ENCODE measurements at places on chromosomes 3 and 15. TPM values are rescaled to one million over a fixed set of nuclear protein-coding genes. Genes with fewer than 3 reads are reported as not detected.

The PLSCR4 gene
- total RNA-seq: 4.1 TPM

DNA sequence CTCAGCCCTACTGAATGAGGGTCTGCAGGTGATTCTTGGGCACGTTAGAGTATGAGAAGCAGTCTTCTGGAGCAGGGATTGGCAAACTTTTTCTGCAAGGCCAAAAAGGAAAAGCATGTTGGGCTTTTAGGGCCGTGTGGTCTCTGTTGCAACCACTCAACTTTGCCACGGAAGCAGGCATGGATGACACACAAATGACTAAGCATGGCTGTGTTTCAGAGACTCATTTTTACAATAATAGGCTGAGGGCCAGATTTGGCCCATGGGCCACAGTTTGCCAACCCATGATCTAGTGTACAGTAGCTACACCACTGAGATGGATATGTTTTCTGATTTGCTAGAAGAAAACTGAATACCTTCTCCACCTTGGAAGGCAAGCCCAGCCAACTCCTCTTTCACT lies 66.1 kb upstream of the PRICKLE2 start:
- no peak overlapping the region for H3K4me3 ChIP-seq
- H3K36me3 ChIP-seq: no peaks in the 10 kb centered on the region
- H3K4me1 ChIP-seq: no peaks in the 10 kb centered on the region

- peak; percentile 5 for DNase-seq
- peaks cover 19% of the 10 kb centered on the region for H3K4me1 ChIP-seq
- no peaks in the 10 kb centered on the region for H3K36me3 ChIP-seq
Measured at GRCh38 chr3:64188810-64189560, 36.3 kb downstream of the PRICKLE2 start.

DNA sequence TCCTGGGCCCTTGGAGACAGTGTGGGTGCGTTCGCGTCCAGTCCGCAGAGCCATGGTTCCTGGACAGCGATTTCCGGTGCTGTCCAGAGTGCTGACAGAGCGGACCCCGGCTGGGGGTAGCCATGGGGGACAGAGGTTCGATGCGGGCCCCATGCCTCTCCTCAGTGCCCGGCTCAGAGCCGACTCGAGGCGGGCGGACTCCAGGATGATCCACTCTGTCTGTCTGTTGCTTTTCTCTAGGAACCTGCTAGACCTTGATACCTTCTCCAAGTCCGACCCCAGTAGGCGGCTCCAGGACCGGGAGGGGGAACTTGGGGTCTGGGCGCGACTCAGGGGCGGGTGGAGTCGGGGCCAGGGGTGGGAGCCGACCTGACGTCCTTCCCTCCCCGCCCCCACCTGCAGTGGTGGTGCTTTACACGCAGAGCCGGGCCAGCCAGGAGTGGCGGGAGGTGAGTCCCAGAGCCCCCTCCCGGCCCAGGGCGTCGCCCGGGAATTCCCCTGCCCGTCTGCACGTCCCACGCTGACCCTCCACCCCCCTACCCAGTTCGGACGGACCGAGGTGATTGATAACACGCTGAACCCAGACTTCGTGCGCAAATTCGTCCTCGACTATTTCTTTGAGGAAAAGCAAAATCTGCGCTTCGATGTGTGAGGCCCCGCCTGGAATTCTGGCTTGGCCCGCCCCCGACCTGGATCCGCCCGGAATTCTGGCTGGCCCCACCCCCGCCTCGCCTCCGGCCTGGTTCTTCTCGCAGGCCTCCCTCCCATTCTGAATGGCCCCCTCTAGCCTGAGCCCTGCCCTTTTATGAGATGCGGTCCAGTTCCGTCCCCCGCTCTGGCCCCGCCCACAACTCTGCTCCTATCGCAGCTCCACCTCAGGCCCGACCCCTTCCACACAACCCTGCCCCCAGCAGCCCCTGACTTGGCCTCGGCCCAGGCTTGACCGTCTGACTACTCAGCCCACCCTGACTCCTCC lies 1.0 kb downstream of the CPNE9 start:
- no peaks in the 10 kb centered on the region for H3K36me3 ChIP-seq
- H3K4me1 ChIP-seq: no peaks in the 10 kb centered on the region
- H3K27ac ChIP-seq: no peak overlapping the region
- H3K27me3 ChIP-seq: no peaks in the 10 kb centered on the region
- no peak overlapping the region for H3K4me3 ChIP-seq

The FOXL2NB gene
- total RNA-seq: 0.23 TPM

GRCh38 chr3:129663045-129663446 lies 56.6 kb upstream of the PLXND1 start:
- H3K27me3 ChIP-seq: no peaks in the 10 kb centered on the region
- H3K27ac ChIP-seq: no peak overlapping the region
- no peaks in the 10 kb centered on the region for H3K36me3 ChIP-seq
- peaks cover 12% of the 10 kb centered on the region for H3K4me1 ChIP-seq
- DNase-seq: no peak

GRCh38 chr3:106759731-106760130 lies 617.5 kb upstream of the CCDC54 start:
- no peak overlapping the region for H3K27ac ChIP-seq
- H3K27me3 ChIP-seq: no peaks in the 10 kb centered on the region
- H3K36me3 ChIP-seq: no peaks in the 10 kb centered on the region
- no peak overlapping the region for H3K4me3 ChIP-seq

GRCh38 chr3:29335943-29336342 lies 55.1 kb downstream of the RBMS3 start:
- H3K36me3 ChIP-seq: no peaks in the 10 kb centered on the region
- H3K4me1 ChIP-seq: peaks cover 18% of the 10 kb centered on the region
- DNase-seq: peak; percentile 6
- peak overlapping the region; percentile 45 for H3K4me3 ChIP-seq
- H3K27ac ChIP-seq: peak overlapping the region; percentile 75
- H3K27me3 ChIP-seq: no peaks in the 10 kb centered on the region

GRCh38 chr3:36244728-36245127 lies 135.6 kb upstream of the STAC start:
- H3K27ac ChIP-seq: no peak overlapping the region
- no peak overlapping the region for H3K4me3 ChIP-seq
- no peak for DNase-seq
- H3K4me1 ChIP-seq: no peaks in the 10 kb centered on the region
- H3K27me3 ChIP-seq: no peaks in the 10 kb centered on the region

GRCh38 chr3:79297245-79297960 lies 470.4 kb downstream of the ROBO1 start:
- DNase-seq: peak; percentile 92
- H3K4me1 ChIP-seq: peaks cover 31% of the 10 kb centered on the region
- H3K36me3 ChIP-seq: no peaks in the 10 kb centered on the region
- H3K27me3 ChIP-seq: no peaks in the 10 kb centered on the region

The CD200 gene
- total RNA-seq: not detected

DNA sequence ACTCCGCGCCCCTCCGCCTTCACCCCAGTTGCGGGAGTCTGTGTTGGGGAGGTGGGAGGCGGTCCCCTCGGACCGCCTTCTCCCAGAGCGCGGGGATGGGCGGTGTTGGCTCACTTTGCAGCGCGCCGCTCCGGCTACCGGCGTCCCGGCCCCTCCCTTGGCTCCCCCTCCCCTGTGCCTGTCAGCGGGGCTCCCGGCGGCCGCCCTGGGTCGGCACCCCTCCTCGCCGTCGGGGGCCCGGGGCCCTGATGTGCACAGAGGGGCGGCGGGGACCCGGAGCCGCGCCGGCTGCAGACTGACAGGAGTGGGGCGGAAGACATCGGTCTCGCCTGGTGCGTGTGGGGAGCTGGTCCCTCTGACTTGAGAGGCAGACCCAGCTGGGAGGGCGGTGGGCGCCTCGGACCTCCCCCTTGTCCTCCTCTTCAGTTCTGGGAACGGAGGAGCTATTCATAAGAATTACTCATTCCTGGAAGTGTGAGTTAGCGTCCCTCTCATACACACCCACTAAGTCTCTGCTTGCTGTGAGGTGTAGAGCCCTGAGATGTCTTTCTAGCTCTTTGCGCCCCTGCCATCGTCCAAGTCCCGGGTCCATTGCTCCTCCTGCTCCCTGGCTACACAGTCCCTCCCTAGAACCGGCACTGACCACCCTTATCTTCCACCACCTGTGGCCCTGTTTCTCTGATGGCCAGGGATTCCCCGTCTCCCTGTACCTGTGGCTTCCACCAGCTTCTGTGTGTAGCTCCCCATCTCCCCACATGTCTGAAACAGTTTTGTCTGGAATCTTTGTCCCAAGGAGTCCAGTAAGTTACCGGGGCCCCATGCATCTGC lies 42.3 kb upstream of the ROPN1 start:
- peak overlapping the region; percentile 86 for H3K4me3 ChIP-seq
- H3K27ac ChIP-seq: peak overlapping the region; percentile 84
- H3K27me3 ChIP-seq: no peaks in the 10 kb centered on the region
- H3K36me3 ChIP-seq: no peaks in the 10 kb centered on the region
- DNase-seq: peak; percentile 36

DNA sequence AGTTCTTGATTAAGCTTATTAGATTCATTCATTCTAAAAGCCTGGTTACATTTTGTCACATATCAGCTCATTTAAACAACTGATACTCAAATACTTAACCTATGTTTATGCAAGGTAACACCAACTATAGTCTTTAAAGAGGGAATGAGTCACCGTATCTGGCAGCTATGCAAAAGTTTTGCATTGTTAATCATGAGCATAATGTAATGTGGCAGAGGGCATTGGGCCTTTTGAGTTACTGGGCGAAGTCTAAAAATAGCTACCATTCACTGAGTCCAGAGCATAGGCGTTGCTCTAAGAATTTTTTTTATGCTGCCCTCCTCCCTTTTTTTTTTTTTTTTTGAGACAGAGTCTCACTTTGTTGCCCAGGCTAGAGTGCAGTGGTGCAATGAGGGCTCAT lies 277.7 kb upstream of the ZNF717 start:
- no peaks in the 10 kb centered on the region for H3K27me3 ChIP-seq
- H3K27ac ChIP-seq: no peak overlapping the region
- no peaks in the 10 kb centered on the region for H3K36me3 ChIP-seq
- no peak for DNase-seq

GRCh38 chr3:148998297-148998696 lies 7.0 kb downstream of the GYG1 start:
- peaks cover 6% of the 10 kb centered on the region for H3K36me3 ChIP-seq
- H3K4me1 ChIP-seq: peaks cover 4% of the 10 kb centered on the region
- no peak overlapping the region for H3K4me3 ChIP-seq
- H3K27me3 ChIP-seq: no peaks in the 10 kb centered on the region
- H3K27ac ChIP-seq: no peak overlapping the region
- DNase-seq: no peak

The PRSS50 gene
- total RNA-seq: not detected

DNA sequence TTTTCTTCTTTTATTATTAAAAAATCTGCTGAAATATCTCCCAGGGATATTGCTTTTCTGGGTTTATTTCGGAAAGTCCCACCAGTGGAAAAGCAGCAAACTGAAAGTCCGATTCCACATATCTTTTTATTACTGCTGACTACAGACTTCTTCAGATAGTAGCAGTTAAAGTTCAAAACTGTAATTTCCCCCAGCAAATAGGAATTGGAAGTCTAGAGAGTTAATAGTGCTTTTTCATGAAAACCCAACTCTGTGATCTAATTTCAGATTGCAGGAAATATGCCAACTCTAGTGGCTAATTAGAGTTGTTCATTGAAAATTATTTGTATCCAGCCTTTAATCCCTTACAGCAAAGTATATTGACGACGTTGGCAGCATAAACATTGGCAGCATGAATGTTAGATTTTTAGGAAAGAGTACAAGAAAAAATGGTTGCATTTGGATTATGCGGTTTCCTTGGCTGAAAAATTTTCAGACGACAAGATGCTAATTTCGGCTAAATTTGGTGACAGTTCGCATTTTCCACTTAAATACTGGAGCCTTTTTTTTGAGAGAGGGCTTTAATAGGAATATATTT lies 472.9 kb upstream of the CBLB start:
- no peak overlapping the region for H3K27ac ChIP-seq
- no peak overlapping the region for H3K4me3 ChIP-seq
- 0 out of 2 replicates have a peak, but pooled peaks cover 3% of the 10 kb centered on the region for H3K4me1 ChIP-seq
- H3K27me3 ChIP-seq: no peaks in the 10 kb centered on the region

The MELTF gene
- 4.7 TPM for total RNA-seq

The CFAP100 gene
- total RNA-seq: not detected

DNA sequence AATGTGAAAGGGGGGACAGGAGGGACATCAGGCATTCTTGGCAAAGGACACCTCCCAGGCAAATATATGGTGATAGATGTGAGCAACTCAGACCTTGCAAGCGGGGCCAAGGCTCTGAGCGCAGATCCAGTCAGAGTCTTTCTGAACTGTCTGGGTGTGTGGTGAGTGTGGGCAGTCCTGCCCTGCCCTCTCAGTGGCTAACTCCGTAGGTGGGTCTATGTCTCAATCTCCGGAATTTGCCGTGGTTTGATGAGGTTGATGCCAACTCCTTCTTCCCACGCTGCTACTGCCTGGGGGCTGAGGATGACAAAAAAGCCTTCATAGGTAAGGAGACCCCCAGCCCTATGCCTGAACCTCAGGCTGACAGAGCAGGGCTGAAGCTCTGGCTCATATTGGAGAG lies 7.4 kb downstream of the TTLL3 start:
- no peaks in the 10 kb centered on the region for H3K4me1 ChIP-seq
- H3K36me3 ChIP-seq: no peaks in the 10 kb centered on the region
- no peak overlapping the region for H3K4me3 ChIP-seq
- H3K27ac ChIP-seq: no peak overlapping the region
- DNase-seq: no peak

The OR5K2 gene
- 0.12 TPM for total RNA-seq

DNA sequence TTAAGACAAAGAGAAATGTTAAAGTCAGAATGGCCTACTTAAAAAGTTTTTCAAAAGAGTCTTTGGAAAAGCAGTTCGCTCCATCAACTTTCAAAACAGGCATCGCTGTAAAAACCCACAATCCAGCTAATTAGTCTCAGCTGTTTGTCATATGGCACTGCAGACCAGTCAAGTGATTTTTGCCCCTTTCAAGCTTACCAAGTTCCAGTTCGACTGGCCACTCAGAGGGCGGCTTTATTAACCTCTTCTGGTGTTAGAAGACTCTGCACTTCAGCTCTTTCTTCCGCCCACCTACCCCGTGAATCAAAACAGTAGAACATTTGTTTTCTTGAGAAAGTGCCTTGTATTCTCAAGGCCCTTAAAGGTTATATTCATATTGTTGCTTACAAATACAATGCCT lies 19.3 kb downstream of the RAB27A start:
- H3K27ac ChIP-seq: no peak overlapping the region
- no peak overlapping the region for H3K4me3 ChIP-seq
- H3K4me1 ChIP-seq: no peaks in the 10 kb centered on the region
- no peak for DNase-seq

DNA sequence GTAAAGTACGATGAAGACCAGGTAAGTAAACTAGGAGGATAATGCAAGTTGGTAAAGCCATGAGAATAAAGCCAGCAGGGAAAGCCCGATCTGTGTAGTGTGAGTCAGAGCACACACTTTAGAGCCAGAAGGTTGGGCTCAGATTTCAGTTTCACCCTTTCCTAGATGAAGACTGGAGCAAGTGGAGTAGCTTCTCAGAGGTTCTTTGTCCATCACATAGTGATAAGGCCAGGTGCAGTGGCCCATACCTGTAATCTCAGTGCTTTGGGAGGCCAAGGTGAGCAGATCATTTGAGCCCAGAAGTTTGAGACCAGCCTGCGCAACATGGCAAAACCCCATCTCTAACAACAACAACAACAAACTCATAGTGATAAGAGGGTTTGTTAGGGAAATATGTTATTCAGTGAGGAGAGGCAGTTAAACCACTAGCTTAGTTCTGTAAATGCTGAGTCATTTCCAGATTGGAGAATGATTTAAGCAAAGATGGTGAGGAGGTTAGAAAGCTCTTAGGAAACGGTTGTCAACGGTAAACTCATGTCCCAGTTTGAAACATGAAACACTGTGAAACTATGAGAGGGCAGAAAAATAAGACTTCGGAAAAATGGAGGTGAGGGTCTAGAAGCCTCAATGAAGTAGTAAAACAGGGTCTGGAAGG lies 39.0 kb downstream of the IL12A start:
- no peaks in the 10 kb centered on the region for H3K27me3 ChIP-seq
- H3K36me3 ChIP-seq: no peaks in the 10 kb centered on the region
- H3K4me3 ChIP-seq: no peak overlapping the region
- DNase-seq: no peak
- H3K27ac ChIP-seq: no peak overlapping the region

- H3K4me3 ChIP-seq: no peak overlapping the region
- H3K27ac ChIP-seq: no peak overlapping the region
- H3K36me3 ChIP-seq: no peaks in the 10 kb centered on the region
- no peaks in the 10 kb centered on the region for H3K4me1 ChIP-seq
- no peak for DNase-seq
Measured at GRCh38 chr15:38424101-38424552, 29.8 kb upstream of the FAM98B start.

Data from SJCRH30 (cell line).